ENCODE measurements at places on chromosomes 1 and 21. TPM values are rescaled to one million over a fixed set of nuclear protein-coding genes. Genes with fewer than 3 reads are reported as not detected.

DNA sequence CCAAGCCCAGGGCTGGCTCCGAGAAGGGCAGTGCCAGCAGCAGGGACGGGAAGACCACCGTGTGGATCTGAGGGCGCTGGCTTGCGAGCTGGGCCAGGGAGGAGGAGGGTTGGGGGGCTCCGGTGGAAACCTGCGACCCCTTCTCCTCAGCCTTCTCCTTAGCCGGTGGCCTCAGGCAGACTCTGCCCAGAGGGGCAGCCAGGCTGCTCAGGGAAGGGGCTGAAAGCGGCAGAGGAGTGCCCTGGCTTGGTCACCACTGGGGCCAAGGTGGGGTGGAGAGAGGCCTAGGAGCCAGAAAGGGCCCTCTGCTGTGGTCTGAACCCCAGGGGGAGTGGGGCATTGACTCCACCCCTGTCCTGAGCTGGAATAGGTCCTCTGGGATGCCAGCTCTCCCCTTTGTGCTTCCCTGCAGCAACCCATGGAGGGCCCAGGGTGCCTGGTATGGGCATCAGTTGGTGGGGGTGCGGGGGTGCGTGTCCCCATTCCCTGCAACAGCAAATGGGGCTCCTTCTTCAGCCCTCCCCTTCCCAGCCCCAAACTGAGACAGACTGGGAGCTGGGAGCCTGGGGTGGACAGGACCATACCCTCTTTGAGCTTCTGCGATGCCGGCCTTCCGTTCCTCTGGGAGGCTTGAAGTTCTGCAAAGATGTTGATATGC lies 6.5 kb upstream of the IBA57 start:
- H3K4me1 ChIP-seq, result peaks cover 38% of the 10 kb centered on the region
- H3K36me3 ChIP-seq, result no peaks in the 10 kb centered on the region
- H3K27me3 ChIP-seq, result no peaks in the 10 kb centered on the region
- no peak overlapping the region for H3K27ac ChIP-seq

DNA sequence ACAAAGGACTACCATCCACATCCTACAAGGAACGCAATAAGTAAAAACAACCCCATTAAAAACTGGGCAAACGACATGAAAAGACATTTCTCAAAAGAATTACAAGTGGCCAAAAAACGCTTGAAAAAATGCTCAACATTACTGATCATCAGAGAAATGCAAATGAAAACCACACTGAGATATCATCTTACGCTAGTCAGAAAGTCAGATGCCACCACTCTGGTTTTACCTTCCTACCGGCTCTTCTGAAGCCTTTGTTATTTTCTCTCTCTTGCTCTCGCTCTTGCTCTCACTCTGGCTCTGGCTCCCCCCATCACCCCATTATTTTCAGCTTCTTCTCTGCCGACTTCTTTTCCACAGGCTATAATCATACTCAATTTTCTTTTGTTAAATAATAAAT lies 38.8 kb downstream of the VPS45 start:
- H3K36me3 ChIP-seq, result peaks cover 4% of the 10 kb centered on the region
- no peak overlapping the region for H3K4me3 ChIP-seq
- DNase-seq, result peak; percentile 12
- no peak overlapping the region for H3K27ac ChIP-seq
- H3K4me1 ChIP-seq, result no peaks in the 10 kb centered on the region

- no peak overlapping the region for H3K27ac ChIP-seq
- peak; percentile 68 for DNase-seq
- H3K4me1 ChIP-seq, result no peaks in the 10 kb centered on the region
- H3K27me3 ChIP-seq, result no peaks in the 10 kb centered on the region
- H3K36me3 ChIP-seq, result no peaks in the 10 kb centered on the region
These were observed 41.8 kb downstream of the SGIP1 start for GRCh38 chr1:66575739-66576138.

GRCh38 chr21:32065654-32066053 lies 192.8 kb downstream of the HUNK start:
- H3K4me1 ChIP-seq, result no peaks in the 10 kb centered on the region
- no peak overlapping the region for H3K4me3 ChIP-seq
- H3K27me3 ChIP-seq, result no peaks in the 10 kb centered on the region
- no peaks in the 10 kb centered on the region for H3K36me3 ChIP-seq
- no peak for DNase-seq

DNA sequence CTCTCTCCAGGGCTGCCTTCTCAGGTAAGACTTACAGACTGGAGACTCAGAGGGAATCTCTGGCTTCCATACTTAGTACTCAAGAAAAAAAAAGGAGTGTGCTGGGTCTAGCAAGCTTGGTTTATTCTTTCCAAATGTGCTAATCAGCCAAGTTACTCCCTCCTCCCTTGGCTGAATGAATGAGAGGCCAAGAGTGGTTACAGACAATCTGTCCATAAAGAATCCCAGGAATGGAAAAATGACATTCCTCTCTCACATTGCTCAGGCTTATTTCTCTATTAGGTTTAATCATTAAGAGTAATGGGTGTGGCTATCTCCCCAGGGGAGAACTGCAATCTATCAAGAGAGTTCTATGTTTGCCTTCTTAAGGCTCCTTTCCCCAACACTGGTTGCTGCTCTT lies 547.3 kb upstream of the PLXNA2 start:
- H3K36me3 ChIP-seq, result no peaks in the 10 kb centered on the region
- DNase-seq, result no peak
- no peaks in the 10 kb centered on the region for H3K4me1 ChIP-seq
- H3K27me3 ChIP-seq, result no peaks in the 10 kb centered on the region

DNA sequence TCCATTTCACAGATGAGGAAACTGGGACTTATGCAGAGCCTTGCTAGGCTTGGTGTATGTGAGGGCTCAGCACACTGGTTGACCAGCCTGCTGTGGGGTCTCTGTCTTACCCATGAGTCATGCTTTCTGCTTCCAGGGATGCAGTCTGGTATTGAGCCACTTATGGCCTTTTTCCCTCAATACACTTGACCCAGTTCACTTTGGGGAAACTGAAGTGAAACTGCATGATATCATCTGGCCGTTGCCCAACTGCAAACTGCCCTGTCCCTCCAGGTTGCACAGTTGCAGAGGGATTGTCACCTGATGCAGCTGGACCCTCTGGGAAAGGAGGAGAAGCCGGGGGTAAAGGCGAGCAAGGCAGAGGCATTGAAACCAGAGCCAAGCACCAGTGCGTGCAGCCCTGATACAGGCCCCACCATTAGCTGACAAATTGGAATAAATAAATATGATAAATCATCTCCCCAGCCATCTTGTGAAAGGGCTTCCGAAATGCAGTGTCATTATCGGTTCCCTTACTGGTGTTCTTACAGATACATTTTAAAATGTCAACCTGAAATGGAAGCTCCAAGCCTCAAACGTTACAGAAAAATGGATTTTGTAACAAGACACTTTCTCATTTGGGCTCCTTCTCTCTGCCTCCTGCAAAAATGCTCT lies 39.3 kb upstream of the DUSP10 start:
- no peak overlapping the region for H3K27ac ChIP-seq
- no peak for DNase-seq
- no peaks in the 10 kb centered on the region for H3K27me3 ChIP-seq
- no peaks in the 10 kb centered on the region for H3K36me3 ChIP-seq
- H3K4me1 ChIP-seq, result no peaks in the 10 kb centered on the region

DNA sequence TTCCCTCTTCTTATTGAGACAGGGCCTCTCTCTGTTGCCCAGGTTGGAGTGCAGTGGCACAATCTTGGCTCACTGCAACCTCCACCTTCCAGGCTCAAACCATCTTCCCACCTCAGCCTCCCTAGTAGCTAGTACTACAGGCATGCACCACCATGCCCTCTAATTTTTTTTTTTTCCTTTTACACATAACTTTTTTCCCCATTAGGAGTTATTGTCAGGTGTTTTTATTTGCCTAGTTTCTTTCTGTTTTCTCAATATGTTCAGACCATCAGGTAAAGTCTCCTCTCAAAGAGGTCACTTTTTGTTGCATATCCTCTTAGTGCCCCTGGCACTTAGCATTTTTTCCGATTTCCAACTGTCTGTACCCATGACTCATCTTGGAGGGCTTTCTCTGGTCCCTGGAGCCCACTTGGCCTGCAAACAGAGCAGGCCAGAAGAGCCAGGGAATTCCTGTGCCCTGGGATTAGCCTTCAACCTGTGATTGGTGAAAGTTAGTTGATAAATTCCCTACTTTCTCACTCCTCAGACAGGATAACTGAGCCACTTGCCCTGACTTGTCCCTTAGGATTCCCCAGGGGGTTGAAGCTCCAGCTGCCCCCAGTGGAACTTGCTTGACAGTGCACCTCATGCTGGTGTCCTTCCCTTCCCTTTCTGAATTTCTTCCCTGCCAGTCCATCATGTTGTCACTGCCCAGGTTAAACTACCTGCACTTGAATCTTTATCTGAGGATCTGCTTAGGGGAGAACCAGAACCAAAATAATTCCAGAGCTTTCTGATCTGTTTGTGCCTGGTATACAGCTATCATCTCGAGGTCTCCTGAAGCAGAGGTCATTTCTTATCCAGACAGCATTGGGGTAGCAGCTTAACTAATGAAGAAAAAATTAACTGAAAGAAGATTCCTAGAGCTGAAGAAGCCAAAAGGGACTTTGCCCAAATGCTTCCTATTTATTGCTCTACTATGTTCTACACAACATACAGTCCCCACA lies 2.4 kb downstream of the NTPCR start:
- peak; percentile 39 for DNase-seq
- no peak overlapping the region for H3K27ac ChIP-seq
- H3K36me3 ChIP-seq, result peaks cover 20% of the 10 kb centered on the region
- H3K27me3 ChIP-seq, result no peaks in the 10 kb centered on the region
- H3K4me3 ChIP-seq, result no peak overlapping the region
- H3K4me1 ChIP-seq, result peaks cover 29% of the 10 kb centered on the region

DNA sequence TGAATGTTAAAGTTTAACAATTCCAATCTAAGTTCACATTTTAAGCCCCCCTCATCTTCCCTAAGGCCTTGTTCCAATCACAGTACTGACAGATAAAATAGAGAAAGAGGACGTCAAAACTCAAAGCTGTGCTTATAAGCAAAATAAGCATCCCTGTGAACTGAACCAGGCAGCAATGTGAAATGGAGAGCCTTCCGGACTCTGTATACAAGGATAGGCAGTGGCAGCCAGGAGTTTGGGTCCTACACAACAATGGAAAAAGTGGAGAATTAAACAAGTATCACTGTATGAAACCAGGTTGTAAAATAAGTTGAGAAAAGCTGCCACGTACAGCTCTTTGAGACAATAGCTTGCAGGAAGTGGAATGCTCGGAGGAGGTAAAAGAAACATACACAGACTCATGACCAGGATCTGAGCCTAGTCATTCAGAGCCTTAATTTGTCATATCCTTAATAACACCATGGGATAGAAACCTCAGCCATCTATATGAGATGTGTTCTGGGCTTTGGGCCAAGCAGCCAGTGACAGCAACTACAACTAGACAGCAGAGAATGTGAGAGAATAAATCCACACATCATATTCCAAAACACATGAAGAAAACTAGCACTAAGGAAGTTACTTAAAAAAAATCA lies 55.2 kb upstream of the PALMD start:
- no peaks in the 10 kb centered on the region for H3K27me3 ChIP-seq
- DNase-seq, result no peak
- H3K4me3 ChIP-seq, result no peak overlapping the region
- no peaks in the 10 kb centered on the region for H3K4me1 ChIP-seq
- no peaks in the 10 kb centered on the region for H3K36me3 ChIP-seq

DNA sequence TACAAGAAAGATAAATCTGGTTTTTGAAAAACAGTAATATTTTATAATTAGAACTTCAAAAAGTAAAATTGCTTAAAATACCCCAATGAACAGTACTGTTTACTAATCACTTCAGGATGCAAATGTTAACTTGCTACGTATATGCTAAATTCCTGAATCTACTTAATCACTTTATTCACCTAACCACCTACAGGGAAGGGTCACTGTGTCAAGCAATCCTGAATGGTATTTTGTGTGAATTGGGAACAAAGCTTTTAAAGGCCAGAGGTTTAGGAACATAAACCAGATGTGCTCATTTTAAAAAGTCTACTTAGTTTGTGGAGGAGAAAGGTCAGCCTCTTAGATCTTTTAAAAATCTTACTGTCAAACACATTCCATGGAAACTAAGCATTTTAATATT lies 1143.0 kb upstream of the ADGRL2 start:
- H3K27me3 ChIP-seq, result no peaks in the 10 kb centered on the region
- H3K4me3 ChIP-seq, result no peak overlapping the region
- H3K4me1 ChIP-seq, result peaks cover 4% of the 10 kb centered on the region
- DNase-seq, result no peak

DNA sequence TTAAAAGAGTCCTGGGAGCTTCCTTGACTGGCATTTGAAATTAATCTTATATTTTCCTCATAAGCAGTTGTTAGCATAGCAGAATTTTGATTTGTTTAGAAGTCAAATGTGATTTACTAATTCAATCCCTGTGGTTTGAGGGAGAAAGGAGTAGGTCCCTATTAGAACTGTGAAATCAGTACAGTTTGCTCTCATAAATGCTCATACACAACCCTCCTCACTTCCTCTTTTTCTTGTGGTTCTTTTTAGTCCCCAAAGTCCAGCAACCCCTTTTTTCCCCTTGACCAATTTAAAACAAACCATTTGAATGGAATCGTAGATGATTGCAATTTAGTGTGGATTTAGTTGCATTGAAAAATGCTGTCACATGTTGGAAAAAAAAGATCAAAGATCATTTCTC lies 9.2 kb upstream of the IFI44 start:
- H3K36me3 ChIP-seq, result no peaks in the 10 kb centered on the region
- no peak overlapping the region for H3K27ac ChIP-seq
- no peaks in the 10 kb centered on the region for H3K4me1 ChIP-seq
- H3K4me3 ChIP-seq, result no peak overlapping the region

DNA sequence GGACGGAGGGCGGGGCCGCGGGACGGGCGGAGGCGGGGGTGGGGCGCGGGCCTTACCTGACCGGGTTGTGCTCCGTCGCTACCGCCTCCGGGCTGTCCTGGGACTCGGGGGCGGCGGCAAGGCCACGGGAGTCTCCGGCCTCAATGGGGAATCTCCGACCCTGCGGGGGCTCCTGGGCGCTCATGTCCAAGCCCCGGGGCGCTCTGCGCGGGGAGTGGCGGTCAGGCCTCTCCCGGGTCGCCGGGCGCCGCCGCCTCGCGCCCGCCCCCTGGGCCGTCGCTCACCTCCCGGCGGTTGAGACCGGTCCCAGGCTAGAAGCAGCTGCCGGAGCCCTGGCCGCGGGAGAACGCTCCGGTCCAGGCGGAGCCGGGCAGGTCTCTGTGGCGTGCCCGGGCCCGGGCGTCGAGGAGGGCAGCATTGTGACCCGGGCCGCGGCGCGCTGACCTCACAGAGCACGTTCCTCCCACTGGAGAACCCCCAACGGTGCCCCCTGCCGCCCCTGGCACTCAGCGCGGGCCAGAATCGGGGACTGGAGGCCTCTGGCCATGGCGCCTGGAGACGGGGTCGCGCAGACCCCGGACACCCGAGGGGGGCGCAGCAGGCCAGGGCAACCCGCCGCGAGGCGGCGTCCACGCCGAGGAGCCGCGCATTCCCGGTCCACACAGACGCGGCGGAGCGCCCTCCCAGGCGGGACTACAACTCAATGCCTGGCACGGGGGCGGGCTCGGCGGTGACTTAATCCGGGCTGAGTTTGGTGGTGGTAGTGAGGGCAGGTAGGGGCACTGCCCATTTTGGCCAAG lies 411 bp downstream of the FAM229A start:
- peak overlapping the region; percentile 32 for H3K27ac ChIP-seq
- DNase-seq, result peak; percentile 49
- peak overlapping the region; percentile 40 for H3K4me3 ChIP-seq
- H3K4me1 ChIP-seq, result peaks cover 26% of the 10 kb centered on the region

GRCh38 chr1:119713039-119713748 lies 1.5 kb downstream of the PHGDH start:
- peaks cover 16% of the 10 kb centered on the region for H3K27me3 ChIP-seq
- peak; percentile 60 for DNase-seq
- peak overlapping the region; percentile 87 for H3K27ac ChIP-seq
- H3K36me3 ChIP-seq, result no peaks in the 10 kb centered on the region

The OLFML2B gene
- not detected for total RNA-seq

The HENMT1 gene
- total RNA-seq, result 2.2 TPM

The SLC39A1 gene
- total RNA-seq, result 80.6 TPM

The MRAP gene
- total RNA-seq, result not detected

The TSPAN2 gene
- 6.7 TPM for total RNA-seq

The SPRR4 gene
- total RNA-seq, result not detected

The VWA5B1 gene
- total RNA-seq, result not detected

The TNFSF4 gene
- total RNA-seq, result 0.14 TPM

The LHX8 gene
- not detected for total RNA-seq

The PCP4 gene
- not detected for total RNA-seq

The CD52 gene
- 15.2 TPM for total RNA-seq

Measured in stomach (tissue), 19 donors.